ENCODE measurements at places on chromosomes 12 and 14.

DNA sequence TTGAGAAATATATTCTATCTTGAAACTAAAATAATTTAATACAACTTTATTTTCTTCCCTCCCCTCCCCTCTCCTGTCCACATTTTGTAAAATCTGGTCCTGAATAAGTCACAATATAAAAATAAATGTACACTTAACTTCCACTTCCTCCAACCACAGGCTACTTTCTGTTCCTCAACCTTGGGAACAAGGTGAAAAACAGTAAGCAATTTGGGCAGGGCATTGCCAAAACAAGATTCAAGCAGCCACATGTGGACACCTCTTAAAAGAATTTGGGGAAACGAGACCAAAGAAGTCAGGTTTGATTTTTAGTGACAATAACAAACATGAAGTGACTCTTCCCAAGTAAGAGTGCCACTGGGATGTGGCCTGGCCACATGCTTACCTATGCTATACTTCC is 115.7 kb downstream of the PTPRQ start:
- no peak for DNase-seq

DNA sequence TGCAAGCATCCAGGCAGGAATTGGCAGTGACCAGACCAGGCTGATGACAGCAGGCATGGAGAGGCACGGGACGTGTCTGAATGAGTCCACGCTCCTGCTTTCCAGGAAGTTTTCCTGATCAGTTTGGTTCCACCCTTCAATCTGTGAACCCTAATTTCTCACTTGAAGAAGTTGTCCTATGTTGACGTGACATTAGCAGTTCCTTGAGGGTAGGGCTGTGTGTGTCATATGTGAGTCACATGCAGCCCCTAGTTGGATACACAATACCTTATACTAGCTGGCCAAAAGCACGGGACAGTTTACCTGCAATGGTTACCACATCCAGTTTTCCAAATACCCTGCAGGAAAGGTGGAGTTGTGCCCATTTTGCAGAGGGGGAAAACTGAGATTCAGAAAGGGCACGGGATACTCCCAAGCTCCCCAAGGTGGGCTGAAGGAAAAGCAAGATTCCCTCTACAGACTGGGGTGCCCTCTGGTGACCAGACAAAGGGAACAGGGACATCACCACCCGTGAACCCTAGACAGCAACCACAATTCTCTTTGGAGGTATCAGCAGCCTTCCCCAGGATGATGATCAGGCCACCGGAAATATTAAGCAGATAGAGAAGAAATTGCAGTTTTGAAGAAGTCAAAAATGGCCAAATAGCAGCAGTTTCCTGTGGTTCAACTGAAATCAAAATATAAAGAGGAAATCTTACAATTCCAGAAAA is 194.5 kb downstream of the PHETA1 start:
- DNase-seq, result no peak

DNA sequence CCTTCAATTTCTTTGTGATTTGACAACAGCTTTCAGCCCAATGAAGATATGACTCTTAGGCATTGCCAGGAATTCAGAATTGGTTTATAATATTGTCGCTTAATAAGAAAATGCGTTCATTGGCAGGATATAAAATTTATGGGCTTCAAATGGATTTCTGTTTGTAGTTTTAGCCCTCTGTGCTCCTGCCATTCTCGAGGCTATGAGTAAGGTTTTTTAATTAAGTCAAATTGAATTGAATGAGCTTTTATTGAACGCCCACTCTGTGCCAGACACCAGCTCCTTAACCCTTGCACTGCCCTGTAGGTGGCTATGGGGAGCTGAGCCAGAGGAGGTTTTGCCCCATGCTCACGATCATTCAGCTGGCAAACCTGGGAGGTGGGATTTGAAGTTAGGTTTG is 115.1 kb downstream of the SLC25A47 start:
- DNase-seq, result no peak

GRCh38 chr12:101948365-101948764 is 71.0 kb downstream of the DRAM1 start:
- DNase-seq, result no peak

DNA sequence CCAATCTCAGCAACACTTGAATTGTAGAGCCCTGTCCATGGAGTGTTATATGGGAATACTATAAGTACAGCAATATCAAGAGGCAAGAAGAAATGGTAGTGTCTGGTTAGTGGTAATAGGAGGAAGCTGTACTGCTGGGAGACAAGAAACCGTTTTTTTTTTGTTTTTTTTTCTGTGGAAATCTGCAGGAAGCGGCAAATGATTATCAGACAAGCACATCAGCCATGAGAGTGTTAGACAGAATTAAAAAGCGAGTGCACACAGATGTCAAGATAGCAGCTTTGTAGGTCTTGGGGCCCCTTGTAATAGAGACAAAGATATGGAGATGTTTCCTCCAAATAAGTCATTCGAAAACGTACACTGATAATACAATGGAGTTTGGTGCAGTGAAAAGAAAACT is 6.7 kb downstream of the TESPA1 start:
- no peak for DNase-seq

DNA sequence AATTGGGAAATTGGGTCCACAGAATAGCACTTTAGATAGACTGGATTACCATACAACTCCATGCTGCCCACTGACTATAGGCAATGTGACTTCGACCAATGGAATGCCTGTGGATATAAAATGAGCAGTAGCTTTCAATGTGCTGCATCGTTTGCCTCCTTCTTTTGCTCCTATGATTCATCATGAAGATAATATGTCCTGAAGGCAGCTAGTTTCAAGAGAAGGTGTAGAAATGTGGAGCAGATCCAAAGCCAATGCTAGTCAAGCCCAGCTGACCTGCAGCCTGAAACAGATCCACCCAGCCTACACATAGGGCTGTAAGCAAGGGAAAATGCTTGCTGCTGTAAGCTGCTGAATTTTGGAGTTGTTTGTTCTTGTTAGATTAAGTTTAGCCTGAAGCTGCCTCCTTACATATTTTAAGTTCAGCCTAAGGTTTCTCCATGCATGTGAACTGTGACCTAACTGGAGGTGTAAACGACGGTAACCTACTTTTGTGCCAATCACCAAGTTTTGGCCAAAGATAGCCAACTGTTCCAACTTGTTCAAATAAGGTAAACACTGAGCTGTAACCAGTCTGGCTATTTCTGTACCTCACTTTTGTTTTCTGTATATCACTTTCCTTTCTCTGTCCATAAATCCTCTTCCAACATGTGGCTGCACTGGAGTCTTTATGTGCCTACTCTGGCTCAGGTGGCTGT is 169.1 kb upstream of the AVPR1A start:
- no peak for DNase-seq

GRCh38 chr14:35352274-35353233 is 52.0 kb downstream of the NFKBIA start:
- DNase-seq, result no peak

GRCh38 chr14:89616425-89616824 is 199.4 kb upstream of the FOXN3 start:
- DNase-seq, result no peak

GRCh38 chr12:26434299-26435068 is 239.1 kb downstream of the SSPN start:
- DNase-seq, result peak; percentile 59

- peak; percentile 85 for DNase-seq
These were observed 53.1 kb downstream of the SIX6 start for GRCh38 chr14:60561845-60562746.
